ENCODE measurements at places on chromosomes 1 and 21.

GRCh38 chr1:107480548-107481415 is 339.9 kb downstream of the NTNG1 start:
- DNase-seq, result no peak

DNA sequence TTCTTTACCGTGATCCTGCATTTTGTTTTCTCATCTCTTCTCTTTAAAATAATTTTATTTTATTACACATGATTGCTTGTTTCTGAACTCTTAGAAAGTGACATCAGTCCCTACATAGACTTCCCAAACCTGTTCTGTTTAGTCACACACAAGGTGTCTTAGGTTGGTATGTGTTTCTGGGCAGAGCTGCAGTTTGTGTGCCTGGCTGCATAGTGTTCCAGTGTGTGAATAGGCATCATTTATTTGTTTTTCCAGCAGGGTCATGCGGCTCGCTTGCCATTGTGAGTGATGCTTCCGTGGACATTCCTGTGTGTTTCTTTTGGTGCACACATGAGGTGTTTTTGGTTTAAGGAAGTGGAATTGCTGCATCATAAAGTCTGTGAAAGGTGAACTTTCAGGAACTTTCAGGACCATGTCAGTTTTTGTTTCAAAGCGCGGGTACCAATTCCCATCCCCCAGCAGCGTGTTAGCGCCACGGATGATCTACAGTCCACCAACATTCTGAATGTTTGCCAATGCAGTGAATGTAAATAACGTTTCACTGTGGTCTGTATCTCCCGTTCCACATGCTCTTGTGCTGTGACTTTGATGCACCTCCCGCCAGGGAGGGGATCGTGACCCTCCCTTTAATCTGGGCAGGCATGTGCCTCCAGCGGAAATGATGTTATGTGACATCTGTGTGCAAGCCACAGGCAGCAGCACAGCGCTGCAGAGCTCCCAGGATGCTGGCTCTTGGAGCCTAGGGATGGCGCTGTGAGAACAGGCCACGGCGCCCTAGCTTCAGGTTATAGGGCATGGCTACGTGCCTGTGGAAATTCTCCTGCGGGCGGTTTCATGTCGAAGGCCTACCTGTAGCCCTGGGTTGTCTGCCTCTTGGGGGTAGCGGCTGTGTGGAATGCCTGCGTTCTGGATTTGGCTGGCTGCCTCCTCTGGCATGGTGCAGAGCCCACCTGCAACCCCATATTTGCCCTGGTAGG is 144.6 kb upstream of the COL6A1 start:
- DNase-seq, result no peak

DNA sequence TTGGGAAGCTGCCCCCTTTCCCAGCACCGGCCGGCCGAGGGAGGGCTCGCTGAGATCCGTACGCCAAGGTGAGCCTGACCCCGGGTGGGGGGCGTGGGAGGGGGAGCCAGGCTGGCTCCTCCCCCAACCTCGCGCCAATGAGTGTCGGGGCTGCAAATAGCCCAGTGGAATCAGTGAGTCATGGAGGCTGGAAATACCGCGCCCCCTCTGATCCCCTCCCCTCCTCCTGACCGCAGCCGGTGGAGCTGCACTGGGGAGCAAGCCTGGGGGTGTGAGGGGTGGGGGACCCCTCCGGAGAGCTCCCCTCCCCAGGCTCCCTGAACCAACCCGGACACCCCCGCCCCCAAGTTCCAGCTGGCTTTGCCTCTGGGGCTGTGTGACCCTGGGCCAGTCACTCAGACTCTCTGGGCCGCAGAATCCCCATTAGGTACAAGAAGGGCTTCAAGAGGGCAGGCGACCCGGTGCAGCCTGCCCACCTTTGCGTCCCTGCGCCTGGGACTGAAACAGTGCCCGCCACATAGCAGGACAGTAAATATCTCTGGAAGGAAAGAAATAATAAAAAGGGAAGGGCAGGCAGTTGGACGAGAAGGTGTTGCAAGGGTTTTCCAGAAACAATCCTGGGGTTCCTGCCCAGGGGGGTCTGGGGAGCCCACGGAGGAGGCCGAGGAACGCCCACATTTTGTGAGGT is 4.5 kb downstream of the HSPB7 start:
- no peak for DNase-seq

- no peak for DNase-seq
Measured at GRCh38 chr1:86750076-86750475, 45.7 kb downstream of the SH3GLB1 start.

- DNase-seq, result no peak
Measured at GRCh38 chr1:235049217-235049616, 79.4 kb downstream of the TOMM20 start.

DNA sequence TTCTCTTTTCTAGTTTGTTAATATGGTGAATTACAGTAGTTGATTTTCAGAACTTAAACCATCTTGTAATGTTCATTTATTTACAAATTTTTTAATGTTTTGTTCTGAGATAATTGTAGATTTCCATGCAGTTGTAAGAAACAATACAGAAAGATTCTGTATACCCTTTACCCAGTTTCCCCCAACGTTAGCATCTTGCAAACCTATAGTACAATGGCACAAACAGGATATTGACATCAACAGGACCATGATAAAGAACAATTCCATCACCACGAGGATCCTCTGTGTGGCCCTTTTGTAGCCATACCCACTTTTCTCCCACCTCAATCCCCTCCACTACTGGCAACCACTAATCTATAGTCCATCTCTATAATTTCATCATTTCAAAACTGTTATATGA is 33.3 kb downstream of the COL6A1 start:
- no peak for DNase-seq

DNA sequence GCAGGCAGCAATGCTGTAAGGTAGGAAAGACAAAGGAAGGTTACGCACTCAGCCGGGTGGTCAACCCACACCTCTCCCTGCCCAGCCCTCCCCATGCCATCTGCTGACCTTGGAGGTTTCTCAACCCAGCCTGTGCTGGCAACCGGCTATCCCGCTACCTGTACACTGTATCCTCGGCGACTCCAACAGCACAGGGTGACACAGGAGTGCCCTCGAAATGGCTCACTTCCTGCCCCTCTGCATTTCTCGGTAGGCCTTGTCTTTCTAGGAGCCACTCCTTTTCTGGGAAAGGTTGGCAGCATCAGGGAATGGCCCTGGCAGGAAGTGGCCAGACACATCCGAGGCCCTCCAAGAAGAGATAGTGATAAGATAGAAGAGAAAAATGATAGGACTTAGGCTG is 124.0 kb downstream of the PROX1 start:
- DNase-seq, result no peak

DNA sequence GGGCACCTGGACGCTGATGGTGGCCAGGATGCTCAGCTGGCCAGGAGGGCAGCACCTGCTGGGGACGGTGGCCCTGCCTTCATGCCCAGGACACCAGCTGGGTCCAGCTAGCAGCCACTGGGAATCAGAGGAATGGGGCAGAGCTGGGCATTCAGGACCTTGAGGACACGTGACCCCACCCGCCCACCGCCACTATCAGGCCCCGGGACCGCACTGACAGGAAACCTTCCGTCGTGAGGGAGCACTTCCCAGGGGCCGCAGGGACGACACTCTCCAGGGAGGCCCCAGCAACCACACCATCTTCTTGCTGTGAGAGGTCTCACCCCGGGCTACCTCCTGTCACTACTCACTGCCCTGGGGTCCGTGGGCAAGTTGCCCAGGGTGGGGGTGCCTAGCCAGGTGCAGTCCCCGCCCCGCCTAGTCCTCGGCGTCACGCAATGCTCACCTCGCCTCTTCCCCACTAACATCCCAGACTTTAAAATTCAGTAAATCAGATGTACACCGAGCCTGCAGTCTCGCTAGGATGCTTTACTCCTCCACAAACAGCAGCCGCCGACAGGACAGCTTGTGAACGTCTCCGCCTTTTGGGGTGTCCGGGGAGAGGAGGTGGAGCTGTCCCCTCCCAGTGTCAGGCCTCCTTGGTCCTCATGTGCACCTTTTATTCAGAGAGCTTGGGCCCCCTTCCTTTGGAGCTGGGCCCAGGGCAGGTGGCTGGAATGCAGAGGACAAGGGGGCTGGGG is 4.9 kb downstream of the VWA1 start:
- no peak for DNase-seq

DNA sequence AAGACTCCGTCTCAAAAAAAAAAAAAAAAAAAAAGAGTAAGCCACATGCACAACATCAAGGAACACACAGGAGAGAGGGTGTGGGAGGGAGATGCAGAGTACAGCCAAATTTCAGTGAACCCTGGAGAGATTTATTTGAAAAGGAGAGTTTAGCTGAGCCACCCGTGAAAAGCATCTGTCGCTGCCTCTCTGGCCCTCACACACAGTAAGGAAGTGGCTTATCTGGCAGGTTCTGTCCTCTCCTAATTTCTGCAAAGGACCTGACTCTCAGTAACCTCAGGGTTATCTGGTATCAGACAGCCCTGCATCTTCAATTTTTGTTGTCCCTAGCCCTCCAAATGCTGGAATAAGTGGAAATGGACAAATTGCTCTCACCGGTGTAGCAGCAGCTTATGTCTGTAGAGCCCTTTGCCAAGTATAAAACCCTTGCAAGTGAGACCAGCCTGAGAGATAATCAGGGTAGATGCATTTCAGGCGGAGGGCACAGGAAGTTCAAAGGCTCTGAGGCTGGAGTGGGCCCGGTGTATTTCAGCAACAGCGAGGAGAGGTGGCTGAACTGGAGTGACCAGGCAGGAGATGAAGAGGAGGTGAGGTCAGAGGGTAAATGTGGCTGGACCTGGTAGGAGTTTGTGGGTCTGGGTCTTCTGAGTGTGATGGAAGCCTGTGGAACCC is 16.7 kb upstream of the IL10RB start:
- no peak for DNase-seq

GRCh38 chr1:15703562-15703961 is 19.4 kb downstream of the PLEKHM2 start:
- DNase-seq, result no peak

GRCh38 chr21:27519361-27519760 is 552.5 kb upstream of the ADAMTS5 start:
- no peak for DNase-seq

DNA sequence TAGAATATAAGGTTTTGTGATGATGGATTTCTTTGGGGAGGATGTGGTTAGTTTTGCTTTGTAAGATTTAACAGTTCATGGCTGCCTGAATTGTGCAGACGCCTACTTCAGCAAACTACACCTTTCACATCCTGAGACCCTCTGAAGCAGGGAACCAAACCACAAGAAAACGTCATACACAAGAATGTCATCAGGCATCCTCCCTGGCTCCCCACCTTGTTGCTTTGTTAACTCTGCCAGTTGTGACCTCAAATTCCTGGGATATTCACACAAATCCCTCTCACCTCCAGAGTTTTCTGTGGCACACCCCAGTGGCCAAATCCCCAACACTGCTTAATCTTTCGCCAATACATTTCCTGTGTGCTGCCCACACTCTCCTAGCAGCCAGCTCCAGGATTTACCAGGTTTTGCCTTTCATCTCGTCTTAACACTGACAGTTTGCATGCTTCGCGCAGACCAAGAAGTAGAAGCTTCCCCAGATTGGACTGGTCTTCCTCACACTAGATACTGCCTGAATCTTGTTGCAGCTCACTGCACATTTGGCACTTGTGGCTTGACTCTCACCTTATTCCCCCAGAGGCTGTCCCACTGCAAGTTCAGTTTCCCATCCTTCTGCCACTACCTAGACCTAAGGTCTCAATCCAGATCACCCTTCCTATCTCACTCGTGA is 51.1 kb upstream of the CTTNBP2NL start:
- peak; percentile 12 for DNase-seq

DNA sequence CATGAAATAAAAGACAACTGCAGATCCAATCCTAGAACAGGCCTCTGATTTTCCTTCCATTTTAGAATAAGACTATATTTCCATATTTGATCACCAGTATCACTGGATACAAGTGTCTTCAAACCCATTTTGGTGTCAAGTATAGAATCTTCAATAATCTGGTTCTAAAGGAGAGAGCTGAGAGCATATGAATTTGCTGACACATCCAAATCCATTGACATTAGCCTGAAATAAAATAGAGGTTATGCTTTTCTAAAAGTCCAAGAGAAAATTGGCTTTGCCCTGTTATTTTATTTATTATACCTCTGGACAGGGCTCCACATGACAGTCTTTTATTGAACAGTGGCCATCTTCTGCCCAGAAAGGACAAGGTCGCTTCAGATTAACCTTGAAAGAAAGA is 28.6 kb downstream of the ERO1B start:
- no peak for DNase-seq

DNA sequence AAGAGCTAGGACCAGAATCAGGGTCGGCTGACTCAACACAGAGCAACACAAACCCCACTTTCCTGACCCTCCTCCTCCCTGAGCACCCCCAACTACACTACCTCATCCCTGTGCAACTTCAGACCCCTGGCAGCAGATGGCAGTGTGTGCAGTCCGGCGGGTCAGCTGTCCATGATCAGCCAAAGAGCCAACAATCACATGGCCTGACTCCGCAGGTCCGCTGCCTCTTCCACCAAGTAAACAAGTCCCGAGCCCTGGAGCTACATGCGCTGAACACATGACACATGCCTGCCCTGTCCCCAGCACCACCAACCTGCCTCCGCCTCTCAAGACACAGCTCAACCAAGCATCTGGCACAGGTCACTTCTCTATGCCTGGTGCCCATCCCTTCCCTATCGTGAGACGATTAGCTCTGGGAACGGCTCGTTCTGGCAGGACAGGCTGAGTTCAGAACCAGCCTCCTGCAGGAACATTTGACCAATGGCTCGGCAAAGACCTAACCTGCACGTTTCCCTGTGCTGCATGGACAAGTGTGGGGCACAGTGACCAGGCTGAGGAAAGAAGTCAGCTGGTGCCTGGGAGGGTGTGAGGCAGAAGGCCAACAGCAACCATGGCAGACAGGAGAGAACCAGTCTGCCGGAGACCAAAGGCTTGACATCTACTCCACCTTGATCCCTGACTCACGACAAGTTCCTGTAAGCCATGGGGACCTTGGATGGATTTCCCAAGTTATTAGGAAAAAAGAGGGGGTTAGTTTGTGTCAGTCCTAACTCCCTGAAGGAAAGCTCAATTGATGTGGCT is 60.3 kb downstream of the CD46 start:
- DNase-seq, result no peak

DNA sequence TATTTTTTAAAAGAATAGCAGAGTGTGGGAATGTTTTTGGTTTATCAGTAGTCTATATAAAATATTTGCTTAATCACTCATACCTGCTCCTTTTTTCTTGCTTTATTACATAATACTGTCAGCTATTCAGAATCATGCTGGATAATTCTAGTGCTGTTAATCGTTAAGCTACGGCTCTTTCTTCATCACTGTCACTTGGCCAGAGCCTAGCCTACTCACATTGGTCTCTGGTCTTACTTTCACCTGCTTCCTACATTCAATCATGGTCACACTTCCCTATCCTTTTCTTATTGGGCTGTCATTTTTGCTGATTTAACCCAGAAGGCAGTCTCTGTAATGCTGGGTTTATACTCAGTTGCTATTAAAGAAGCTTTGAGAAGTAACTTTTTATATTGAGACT is 2.5 kb downstream of the KLHL20 start:
- DNase-seq, result no peak

GRCh38 chr1:27525296-27526272 is 35.6 kb upstream of the WASF2 start:
- peak; percentile 58 for DNase-seq

DNA sequence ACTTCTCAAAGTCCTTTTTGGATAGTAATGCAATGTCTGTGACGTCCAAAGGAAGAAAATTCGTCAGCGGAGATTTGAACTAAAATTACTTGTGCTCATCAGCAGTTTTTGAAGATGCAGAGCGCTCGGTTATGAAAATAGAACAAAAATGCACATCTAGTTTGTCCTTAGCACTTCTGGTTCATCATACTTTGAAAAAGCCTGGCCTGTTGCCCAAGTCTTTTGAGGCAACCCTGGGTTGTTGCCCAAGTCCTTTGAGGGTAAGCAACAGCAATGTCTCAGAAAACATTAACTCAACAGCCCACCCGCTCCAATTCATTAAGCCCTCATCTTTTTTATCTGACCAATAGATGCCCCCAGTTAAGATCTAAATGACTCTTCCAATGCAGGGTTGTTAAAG is 91.9 kb downstream of the HUNK start:
- DNase-seq, result no peak

- DNase-seq, result no peak
Measured at GRCh38 chr21:42277593-42277992, 37.6 kb downstream of the TFF3 start.
